Dermis microvascular lymphatic vessel endothelial cell (primary cell): ENCODE measurements at places on chromosomes 12 and 14. TPM values are rescaled to one million over a fixed set of nuclear protein-coding genes. Genes with fewer than 3 reads are reported as not detected.

DNA sequence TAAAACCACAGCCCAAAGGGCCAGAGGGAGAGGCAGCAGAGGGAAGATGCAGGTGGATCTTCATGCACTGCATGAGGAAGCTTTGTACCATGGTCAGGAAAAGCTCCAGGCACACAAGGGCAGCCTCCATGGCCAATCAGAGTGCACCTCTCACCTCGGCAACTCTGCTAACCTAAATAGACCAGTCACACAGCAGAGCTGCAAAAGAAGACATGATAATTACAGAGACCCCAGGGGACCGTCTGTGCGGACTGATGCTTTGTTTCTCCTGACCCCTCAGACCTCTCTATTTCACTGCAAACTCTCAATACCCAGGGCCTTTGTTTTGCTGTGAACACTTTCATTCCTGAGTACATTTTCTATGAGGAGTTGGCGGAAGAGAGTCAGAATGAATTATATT lies 10.7 kb upstream of the TCL1B start:
- no peak for DNase-seq

DNA sequence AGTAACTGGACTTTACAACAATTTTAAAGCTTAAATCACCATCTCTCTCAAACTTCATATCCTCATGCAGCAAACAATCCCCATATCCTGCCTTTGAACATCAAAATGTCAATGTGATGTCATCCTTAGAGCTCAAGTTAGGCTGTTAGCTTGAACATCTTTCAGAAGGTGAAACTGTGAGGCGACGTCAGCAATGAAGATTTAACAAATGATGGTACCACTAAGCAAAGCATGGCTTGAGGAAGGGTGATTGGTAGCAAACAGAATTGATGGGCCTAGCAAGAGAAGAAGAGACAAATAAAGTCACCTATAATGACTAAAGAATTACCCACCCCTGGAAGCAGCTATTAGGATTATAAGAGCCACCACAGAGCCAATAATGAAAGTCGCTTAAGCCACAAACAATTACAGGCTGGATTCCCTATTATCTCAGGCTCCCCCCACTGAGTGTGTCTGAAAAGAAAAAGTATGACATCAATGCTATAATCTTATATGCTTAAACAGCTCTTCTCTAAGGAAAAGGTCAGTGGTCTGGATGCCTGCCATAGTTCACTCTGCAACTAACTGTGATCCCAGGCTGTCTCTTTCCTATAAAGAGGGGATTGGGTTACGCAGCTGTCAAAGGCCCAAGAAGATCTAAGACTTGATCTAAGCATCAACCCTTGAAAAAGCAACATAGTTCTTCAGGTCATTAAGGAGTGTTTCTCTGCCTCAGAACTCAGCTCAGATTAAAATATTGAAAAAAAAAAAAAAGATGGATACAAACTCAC lies 18.1 kb downstream of the EGLN3 start:
- no peak for DNase-seq

HOXC6 gene
- 0.13 TPM in 1 of 2 replicates, not detected in the other for total RNA-seq

DNA sequence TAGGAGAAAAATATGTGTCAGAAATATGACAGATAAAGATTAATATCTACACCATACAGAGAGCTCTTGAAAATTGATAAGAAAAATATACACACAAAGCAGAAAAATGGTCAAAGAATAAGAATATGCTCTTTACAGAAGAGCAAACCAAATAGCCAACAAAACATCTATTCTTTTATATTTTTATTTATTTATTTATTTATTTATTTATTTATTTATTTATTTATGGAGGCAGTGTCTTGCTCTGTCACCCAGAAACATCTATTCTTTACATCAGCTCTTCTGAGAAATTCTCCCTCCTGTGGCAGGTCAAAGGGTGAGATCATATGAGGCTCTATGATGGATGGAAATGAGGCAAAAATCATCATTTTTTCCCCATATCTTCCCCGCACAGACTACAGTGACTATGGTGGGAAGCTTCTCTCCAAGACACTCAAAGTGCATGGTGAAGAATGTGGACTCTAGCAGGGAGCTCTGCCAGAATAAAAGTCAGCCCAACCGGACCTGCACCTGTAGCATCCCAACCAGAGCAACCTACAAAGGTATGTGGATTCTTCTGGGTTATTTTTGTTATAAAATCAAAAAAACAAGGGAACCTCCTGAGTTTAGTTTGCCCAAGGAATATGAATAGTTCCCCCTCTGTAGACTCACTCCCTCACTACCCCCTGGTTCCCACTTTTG lies 71.4 kb downstream of the PLXNC1 start:
- no peak for DNase-seq
